ENCODE measurements at places on chromosomes 13 and 19.

DNA sequence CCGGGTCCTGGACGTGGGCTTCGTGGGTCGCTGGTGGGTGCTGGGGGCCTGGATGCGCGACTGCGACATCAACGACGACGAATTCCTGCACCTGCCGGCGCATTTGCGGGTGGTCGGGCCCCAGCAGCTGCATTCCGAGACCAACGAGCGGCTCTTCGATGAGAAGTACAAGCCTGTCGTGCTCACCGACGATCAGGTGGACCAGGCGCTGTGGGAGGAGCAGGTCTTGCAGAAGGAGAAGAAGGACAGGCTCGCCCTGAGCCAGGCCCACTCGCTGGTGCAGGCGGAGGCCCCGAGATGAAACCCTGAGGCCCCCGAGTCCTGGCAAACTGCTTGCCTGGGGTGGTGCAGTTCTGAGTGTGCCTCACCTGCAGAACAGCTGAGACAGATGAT, 787 bp downstream of the TIMM29 start:
- peak; percentile 27 for DNase-seq

GRCh38 chr13:50518781-50519201, 324.7 kb downstream of the DLEU7 start:
- DNase-seq = no peak

DNA sequence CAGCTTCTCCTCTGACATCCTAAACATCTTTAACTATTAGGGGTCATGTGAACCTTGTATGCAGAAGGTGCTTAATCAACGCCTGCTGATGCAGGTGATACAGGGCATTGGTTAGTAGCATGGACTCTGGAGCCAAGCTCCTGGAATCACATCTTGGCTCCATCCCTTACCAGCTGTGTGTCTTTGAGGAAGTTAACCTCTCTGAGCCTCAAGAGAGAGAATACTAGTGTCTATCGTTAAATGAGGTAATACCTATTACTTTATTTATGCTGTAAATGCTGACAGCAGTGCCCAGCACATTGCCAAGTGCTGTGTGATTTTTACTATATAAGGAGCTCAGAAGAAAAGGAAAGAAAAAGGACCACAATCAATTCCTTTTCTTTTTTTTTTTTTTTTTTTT, 11.2 kb upstream of the SELENOW start:
- no peak for DNase-seq

DNA sequence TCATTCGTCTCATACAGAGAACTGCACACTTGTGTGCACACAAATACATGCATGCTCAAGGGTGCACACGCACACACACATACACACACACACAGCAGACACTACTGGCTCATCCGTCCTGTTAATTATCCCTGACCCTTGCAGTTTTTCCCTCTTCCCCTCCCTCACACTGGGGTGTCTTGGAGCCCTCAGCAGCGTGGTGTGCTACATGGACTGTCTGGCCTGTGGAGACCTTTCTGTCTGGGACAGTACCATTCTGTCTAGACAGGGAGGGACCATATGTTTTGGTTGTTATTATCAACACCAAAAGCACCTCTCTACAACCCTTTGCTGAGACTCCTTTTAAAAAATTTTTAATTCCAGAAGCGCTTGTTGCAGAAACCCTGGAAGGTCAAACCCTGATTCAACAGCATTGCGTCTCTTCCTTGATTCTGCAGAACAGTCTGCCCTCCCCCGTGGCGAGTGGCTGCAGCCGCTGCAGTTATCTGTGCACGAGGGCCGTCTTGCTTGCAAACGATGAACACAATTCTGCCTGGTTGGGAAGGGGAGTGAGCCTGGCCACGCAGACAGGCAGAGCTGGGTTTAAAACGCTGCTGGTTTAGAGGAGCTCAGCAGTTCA, 374.0 kb downstream of the IRS2 start:
- DNase-seq = peak; percentile 96

GRCh38 chr13:40158218-40158617, 502.8 kb downstream of the COG6 start:
- DNase-seq = no peak

All from NB4 (cell line).